ENCODE measurements at places on chromosomes 2 and 18. TPM values are rescaled to one million over a fixed set of nuclear protein-coding genes. Genes with fewer than 3 reads are reported as not detected.

DNA sequence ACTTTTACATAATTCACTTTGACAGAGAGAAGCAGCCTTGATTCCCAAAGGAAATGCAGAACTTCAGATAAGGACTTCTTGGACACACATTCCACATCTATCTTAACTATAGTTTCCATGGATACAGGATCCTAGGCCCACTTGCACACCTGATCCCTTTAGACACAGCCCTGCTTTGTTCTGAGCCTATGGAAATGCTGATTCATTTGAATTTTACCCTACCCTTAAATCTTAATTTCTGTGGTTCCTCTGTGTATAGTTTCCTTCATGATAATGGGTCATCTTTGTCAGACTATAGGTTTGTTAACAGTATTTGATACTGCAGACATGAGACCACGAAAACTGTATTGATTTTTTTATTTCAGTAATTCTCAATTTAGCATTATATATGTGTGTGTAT lies 77.4 kb downstream of the ACTR3 start:
- no peak for DNase-seq

DNA sequence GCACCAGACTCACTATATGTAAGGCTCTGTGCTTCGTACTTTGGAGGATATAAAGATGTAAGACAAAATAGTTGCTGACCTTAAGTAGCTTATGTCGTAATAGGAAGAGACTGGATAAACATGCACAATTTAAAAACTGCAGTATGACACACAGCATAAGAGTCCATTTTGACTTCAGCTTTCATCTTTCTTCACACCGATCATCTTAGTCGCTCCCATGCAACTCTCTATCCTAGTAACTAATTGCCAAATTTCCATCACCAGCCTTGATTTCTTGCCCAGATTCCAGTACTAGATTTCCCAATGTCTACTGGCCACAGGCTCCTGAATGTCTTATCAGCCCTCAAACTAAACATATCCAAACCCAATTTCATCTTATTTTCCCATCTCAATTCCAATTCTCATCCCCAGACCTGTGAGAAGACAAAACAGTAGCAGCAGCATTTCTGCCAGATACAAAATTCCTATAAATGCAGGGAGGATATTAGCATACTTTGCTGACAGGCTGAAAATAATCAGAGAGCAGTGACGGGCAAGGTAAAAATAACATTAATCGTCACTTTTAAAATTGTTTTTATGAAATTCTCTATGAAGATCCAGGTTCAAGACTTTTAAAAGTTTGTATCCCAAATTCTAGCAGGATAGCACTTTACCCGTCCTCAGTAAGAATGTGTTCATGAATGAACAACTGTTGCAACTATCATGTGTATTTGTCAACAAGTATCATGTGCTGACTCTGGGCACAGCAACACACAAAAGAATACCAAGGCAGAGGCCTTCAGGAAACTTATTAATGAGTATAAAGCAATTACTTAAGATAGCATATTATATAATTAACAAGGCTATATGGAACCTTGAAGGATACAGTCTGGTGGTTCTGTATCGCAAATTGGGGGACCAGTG lies 42.2 kb downstream of the KIDINS220 start:
- DNase-seq, result no peak

- DNase-seq, result no peak
Observed at GRCh38 chr18:61379827-61380226, 46.6 kb downstream of the CDH20 start.

DNA sequence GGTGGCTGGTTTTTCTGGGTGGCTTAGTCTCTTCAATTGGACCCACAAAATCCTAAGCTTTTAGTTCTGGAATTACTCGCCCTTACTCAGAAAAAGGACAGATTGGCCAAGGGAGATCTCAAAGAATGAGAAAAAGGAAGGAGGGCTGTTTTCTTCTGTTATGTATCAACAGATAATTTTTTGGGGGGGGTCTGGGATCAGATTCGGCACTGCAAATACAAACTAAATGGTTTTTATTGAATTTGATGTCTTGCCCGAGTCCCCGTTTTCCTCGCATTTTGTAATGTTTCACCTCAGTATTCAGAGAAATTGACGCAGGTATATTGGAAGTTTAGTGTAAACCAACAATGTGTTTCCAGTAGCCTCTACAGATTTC lies 762 bp downstream of the YIPF4 start:
- no peak for DNase-seq

GRCh38 chr2:174171686-174172445 lies 76.5 kb downstream of the OLA1 start:
- no peak for DNase-seq

- DNase-seq, result no peak
Observed at GRCh38 chr2:44429034-44429433, 67.3 kb downstream of the CAMKMT start.

GRCh38 chr18:79526468-79527460 lies 131.0 kb downstream of the NFATC1 start:
- DNase-seq, result peak; percentile 90

- no peak for DNase-seq
Observed at GRCh38 chr18:67467188-67467587, 49.3 kb downstream of the DSEL start.

GRCh38 chr2:190763901-190764514 lies 115.1 kb downstream of the NAB1 start:
- DNase-seq, result no peak

Gene ELOA2
- total RNA-seq, result not detected

DNA sequence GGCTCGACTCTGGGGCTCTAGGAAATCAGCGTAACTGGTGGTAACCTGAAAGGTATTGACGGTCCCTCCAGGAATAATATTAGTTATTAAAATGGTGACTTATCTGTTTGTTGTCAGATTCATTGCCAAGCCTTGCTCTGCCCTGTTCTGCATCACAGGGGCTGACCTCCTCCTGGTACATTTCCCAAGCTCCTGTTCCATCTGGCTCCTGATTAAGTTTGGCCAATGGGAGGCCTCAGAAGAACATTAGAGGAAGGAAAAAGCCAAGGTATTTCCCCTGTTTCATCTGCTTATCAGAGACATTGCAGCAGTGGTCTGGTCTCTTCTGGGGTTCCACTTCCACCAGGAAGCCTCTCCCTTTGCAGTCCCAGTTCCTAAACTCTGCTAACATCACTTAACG lies 527.0 kb downstream of the TNS1 start:
- DNase-seq, result no peak

GRCh38 chr18:54269893-54270844 lies 852 bp downstream of the POLI start:
- no peak for DNase-seq

GRCh38 chr2:2294183-2294690 lies 36.8 kb downstream of the MYT1L start:
- no peak for DNase-seq

- no peak for DNase-seq
Observed at GRCh38 chr2:34305587-34305986, 706.5 kb upstream of the FAM98A start.

- DNase-seq, result no peak
Observed at GRCh38 chr2:27303093-27304025, 4.9 kb downstream of the UCN start.

- no peak for DNase-seq
Observed at GRCh38 chr2:217247476-217247875, 387.6 kb upstream of the TNP1 start.

DNA sequence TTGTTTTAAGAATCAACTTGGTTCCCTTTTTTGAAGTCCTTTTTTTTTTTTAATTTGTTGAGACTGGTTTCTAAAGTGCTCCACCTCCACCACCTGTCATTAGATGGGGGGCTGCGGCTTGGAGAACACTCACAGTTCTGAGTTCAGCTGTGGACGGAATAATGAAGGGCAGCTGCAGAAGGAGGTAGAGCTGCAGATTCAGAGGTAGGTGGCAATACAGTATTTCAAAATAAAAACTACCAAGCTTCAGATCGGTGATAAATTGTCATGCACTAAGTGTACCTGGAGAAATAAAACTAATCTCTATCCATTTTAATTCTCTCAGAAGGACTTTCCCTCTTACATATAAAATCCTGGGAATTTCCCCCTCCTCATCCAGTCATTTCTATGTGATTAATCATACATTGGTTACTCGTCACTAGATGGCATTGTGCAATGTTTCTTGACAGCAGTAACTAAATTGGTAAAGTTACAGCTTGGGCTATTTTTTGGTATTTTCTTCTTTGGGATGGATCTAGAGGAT lies 81.1 kb upstream of the SLC39A10 start:
- DNase-seq, result no peak

Gene GPR39
- 1.3 TPM for total RNA-seq

Gene SGO2
- 1.5 TPM for total RNA-seq

DNA sequence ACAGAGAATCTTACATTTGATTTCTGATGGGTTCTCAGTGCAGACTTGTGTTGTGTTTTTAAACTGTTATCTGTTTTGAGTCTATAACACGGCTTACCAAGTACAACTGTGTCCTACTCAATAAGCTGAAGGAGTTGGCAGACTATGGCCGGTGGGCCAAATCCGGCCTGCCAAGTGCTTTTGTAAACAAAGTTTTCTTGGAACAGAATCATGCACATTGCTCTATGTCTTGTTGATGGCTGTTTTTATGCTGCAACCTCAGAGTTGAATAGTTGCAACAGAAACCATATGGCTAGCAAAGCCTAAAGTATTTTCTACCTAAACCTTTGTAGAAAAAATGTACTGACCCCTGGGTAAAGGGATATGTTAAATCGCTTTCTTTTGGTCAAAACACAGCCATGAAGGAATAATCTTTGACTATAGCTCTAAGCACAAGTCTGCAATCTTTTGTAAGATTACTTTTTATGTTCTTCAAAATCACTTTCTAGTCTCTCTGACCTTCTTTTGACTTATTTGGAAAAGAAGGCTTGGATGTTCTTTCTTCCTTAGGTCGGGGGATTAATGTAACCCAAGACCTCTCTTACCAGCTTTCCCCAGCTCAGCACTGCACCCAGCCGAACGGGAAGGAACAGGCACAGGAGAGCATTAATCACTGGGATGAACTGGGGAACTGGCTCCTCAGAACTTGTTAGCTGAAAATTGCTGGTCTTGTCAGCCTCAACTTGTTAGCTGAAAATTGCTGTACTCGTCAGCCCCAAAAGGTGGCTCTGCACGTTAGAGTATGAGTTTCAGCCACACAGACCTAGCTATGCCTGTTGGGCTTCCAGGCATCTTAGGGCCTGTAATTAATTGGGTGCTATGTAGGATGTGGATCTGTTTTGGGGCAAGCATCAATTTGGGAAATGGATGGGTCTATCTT lies 75.4 kb downstream of the CD8B2 start:
- DNase-seq, result no peak

All from mesenteric fat pad (tissue), 1 donor.